ENCODE measurements at places on chromosomes 1 and 21.

- no peak for DNase-seq
These were observed 668.8 kb downstream of the KIF26B start for GRCh38 chr1:245823408-245824147.

DNA sequence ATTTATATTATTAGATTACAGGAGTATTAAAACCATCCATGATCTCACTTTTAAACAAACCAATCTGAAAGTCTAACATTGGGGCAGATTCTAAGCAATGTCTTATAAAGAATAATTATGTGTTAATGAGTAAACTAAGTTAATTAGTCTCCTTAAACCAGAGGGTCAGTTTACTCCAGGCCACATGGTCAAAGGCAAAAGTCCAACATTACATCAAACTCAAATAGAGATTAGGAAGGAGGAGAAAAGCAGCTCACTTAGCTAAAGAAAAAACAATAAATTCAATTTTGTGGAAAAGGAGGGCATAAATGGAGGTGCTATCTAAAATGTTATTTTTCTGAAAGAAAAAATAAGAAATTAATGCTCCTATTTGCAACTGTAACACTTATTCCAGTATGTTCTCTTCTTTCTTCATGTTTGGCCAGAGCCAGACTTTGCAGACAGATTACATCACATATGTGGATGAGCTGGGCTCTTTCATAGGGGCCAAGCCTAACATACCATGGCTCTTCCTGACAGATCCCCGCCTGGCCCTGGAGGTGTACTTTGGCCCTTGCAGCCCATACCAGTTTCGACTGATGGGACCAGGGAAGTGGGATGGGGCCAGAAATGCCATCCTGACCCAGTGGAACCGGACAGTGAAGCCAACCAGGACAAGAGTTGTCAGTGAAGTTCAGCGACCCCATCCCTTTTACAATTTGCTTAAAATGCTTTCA lies 24.3 kb upstream of the FMO2 start:
- no peak for DNase-seq

DNA sequence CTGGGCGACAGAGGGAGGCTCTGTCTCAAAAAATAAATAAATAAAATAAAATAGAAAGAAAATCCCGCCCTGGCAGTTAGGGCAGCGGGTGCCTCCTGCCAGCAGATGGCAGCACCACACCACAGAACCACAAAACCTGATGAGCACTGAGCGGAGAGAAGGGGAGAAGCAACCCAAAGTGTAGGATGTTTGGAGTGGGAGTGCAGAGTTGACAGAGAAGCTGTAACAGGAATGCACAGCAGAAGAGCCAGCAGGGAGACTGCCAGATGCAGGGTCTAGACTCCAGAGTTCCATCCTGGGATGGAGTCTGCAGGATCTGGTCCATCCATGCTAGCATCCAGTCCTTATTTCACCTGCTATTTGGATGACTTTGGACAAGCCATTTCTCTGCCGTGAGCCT lies 29.7 kb upstream of the KIRREL1 start:
- DNase-seq, result no peak

- no peak for DNase-seq
These were observed 37.0 kb downstream of the LPAR3 start for GRCh38 chr1:84855691-84856630.

DNA sequence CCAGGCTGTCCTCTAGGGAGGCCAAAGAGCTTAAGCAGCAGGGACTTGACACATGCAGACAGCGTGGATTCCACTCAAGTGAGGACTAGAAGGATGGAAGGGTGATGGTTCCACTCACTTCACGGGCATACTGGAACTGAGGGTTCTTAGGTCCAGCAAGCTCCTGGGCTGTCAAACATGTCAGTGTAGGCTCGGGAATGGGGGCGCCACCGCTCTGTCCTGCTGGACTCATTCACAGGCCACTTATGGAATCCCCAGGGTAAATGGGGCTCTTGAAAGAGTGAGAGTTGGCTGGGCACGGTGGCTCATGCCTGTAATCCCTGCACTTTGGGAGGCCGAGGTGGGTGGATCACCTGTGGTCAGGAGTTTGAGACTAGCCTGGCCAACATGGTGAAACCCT lies 27.7 kb upstream of the CSF3R start:
- DNase-seq, result no peak
